ENCODE measurements at places on chromosomes 16 and 17.
A peak's percentile ranks its signal among the peaks of the same experiment; 100 is the strongest.

DNA sequence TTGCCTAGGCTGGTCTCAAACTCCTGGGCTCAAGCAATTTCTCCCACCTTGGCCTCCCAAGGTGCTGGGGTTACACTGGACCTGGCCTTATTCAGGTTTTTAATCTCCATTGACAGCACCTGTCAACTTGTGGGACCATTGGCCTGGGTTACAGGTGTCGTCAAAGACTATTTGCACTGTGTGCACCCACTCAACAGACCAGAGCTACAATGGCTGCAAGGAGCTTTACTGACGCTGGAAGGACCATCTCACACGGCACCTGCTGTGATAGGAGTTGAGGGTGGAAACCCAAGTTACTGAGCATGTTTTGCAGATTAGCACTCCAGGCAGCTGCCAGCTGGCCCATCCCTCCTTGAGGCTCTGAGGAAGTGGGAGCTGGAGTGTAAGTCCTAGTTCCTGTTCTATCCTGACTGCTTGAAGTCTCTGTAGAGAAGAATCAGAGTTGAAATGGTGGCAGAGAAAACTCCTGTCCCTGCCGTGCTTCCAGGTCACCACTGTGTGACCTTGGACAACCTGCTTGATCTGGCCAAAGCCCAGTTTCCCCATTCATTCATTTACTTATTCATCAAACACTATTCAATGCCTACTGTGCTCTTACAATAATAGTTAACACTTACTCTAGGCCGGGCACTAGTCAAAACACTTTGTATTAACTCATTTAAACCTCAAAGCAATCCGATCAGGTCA lies 42.4 kb upstream of the LONP2 start:
- DNase-seq, result no peak

DNA sequence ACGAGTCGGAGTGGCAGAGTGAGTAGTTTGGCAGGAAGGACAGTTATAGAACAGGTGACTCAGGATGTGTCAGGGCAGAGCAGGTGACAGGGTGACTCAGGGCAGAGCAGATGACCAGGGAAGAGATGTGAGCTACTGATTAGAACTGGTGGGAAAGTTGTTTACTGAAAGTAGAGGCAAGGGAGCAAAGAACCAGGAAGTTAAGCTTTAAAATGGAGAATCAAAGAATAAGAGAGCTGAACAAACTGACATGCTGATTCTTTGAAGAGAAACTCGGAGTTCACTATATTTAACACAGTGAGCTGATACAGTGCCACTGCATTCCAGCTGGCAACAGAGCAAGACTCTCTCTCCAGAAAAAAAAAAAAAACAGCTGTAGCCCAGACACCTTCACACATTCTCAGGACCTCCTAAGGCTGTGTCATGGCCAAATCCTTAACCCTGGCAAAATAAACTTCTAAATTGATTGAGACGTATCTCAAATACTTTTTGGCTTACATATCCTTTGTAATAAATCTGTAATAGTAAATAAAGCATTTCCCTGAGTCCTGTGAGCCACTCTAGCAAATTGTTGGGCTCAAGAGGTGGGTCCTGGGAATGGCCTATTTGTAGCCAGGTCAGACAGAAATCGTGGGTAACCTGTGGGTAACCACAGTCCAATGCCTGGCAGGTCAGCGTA lies 12.3 kb upstream of the UBE2I start:
- DNase-seq, result peak; percentile 59

DNA sequence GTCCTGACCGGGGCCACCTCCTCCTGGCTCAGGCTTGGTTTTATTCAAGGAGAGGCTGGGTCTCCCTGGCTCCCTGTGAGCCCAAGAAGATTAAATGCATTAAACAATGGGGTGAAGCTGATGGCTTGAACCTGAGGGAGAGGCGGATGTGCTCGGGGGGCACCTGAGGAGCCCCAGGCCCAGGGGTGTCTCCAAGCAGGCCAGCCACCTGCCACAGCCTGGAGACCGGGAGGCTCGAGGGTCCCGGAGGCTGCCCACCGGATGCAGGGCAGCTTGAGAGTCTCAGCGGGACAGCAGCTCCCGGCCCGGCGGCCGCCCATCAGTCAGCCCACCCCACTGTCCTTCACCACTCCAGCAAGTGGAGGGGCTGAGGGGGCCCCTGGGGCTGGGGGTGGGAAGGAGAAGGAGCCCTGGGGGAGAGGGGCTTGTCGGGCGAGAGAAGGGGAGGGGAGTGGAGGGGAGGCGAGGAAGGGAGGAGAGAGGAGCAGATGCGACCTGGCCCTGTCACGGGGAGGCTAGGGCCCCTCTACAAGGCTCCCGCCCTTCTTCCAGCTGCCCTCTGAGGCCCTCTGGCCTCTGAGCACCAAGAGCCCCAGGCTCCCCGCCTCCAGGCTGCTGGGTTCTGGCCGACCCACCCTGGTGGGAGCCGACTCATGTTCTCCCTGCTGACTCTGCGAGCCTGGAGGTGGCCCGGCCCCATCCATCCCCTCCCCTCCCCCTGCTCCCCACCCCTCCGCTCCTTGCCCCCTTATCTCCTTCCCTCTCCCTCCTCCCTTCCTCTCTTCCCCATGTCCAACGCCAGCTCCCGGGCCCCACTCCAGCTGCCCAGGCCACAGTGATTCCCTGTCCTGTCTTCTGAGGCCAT lies 13.2 kb downstream of the CD7 start:
- no peak for DNase-seq

DNA sequence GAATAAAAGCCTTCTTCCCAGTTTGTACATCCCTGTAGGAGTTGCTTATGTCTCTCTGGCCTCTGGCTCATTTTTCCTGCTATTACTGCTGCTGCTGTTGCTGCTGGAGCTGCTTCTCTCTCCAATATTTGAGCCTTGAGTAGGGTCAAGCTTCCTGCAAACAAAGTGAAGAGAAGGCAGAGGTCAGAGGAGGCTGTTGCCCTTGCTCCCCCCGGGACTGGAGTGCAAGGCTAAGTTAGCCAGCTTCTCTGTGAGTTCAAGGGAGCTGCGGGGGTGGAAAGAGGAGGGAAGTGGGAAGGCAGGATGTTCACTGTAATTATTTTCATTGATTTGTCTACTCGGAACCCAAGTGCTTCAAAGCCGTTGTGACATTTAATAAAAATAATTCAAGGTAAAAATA lies 77.0 kb upstream of the TMEM132E start:
- DNase-seq, result no peak

GRCh38 chr17:79874329-79874981 lies 35.2 kb upstream of the CBX4 start:
- DNase-seq, result peak; percentile 16

DNA sequence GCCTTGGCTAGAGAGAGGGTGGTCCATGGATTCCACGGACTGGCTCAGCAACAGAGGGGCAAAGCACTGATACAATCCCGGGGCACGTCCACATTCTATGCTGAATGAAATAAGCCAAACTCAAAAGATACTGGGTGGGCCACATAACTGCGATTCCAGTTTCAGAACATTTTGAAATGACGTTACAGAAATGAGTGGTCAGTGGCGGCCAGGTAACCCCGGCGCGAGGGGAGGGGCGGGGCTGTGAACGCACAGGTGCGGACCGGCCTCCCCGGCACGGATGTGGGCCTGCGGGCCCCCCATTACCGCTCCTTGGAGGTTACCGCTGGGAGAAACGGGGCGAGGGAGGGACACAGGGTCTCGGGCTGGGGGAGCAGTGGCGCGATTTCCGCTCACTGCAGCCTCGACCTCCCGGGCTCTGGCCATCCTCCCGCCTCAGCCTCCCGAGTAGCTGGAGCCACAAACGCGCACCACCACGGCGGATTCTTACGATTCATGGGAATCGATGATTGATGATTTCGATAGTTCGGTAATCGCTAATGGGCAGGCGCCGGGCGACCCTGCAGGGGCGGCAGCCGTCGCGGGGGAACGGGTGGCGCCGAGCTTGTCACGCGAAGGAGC lies 559 bp downstream of the MVD start:
- DNase-seq, result no peak

DNA sequence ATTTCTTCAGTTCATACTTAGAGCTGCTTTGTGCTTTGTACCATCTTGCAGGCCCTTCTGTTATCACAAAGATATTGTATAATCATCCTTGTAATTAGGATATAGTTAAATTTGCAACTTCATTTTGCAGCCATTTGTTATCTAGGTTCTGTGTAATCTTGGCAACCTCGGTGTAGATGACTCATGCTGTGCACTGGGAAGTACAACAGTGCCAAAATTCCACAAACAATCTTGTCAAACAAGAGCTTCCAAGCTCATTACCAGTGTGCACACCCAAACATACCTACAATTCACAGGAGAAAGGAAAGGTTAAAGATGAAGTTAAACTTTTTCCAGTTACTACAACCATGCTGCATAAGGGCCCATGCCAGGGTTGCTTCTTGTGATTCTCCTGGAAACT lies 1231.8 kb downstream of the CDH11 start:
- no peak for DNase-seq

DNA sequence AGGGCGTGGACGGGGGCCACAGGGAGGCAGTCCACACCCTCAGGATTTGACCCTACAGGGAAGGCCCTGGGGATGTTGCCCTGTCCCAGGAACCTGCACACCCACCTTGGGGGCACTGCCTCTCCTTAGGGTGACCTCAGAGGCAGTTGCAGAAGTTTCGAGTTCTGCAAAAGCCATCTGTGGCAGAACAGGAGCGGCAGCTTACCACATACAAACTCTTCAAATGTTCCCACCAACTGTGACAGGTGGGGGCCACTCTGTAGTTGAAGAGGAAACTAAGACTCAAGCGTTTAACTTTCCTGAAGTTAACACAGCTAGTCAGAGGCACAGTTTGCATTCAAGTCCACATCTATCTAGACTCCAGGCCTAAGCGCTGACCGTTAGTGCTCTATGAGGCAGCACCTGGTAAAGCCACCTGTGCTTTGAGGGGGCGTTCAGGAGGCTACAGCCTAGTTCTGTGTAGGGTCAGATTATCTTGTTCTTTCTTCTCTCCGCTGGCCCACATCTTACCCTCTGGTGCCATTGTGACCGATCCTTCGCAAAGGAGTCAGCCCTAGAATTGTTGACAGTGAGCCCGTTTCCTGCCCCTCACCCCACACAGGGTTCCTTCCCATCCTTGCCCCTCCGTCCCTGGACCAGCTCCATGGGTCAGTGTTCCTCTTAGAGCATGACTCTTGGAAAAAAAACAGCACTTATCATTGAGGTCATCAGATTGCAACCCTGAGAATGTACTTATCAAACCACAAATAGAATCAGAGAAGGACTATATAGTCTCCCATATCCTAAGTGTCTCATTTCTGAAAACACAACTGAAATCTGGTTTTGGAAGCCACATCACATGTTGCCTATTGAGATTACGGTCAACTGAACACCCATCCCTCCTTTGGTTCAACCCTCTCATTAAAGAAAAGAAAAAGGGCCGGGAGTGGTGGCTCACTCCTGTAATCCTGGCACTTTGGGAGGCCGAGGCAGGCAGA lies 45.4 kb downstream of the CDH1 start:
- no peak for DNase-seq

- DNase-seq, result no peak
These were observed 13.9 kb downstream of the MPRIP start for GRCh38 chr17:17056156-17056539.

- DNase-seq, result no peak
These were observed 969.1 kb upstream of the EEF2KMT start for GRCh38 chr16:6066652-6067051.

GRCh38 chr17:32488177-32488542 lies 1.4 kb downstream of the CDK5R1 start:
- DNase-seq, result no peak

DNA sequence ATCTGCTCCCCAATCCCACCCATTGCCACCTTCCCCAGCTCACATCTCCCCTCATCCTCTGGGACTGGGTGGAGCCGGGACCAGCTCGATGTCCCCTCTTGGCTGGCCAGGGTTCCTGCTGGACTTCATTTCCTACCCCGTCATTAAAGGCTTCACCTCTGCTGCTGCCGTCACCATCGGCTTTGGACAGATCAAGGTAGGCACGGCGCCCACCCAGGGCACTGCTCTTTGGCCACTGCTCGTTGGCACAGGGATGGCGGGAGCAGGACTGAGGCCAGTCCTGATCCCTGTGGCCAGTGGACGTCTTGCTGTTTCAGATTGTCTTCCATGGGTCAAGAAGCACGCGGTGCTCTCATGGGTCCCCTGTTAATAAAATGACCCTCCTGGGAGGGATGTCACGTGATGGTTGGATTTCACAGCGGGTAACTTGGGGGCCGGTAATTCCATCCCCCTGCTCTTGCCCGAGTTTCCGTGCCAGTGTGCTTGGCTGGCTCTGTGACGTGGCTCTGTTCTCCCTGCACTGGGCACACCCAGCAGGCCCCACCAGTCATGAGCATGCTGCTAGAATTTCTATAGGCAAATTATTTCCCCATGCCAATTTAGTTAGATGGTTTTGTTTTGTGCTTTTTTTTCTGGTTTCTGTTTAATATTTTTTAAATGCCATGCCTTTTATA lies 3.1 kb downstream of the SLC26A11 start:
- DNase-seq, result no peak
